ENCODE measurements at places on chromosomes 6 and 20.

DNA sequence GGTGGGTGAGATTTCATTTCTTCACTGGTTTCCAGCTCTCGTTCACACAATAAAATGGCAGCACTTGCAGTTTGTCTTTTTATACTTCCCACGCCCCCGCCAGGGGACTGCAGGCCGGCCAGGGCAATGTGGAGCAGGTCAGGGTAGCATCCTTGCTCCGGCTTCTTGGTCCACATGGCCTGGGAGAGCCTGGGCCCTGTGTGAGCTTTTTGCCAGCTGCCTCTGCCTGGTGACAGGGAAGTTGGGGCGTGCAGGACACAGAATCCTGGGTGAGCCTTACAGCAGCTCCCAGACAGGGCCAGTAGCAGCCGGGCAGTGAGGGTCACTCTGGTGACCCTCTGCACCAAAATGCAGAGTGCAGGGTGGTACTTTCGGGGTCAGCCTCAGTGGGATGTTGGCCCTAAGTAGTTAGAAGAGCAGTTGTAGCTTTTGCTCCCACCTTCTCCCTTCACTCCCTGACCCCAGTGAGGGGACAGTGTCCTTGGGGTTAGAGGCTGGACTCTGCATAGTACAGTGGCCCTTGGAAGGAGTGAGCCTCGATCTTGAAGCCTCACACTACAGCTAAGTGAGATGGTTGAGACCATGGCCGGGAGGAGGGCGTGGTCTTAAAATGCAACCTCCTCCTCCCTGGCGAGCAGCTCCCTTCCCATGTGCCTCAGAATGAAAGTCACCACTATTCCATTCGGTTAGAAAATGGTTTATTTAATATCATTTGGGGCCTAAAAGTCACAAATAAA, 23.8 kb downstream of the PYGB start:
- no peak for DNase-seq

GRCh38 chr6:132715204-132715603, 1.3 kb upstream of the VNN1 start:
- DNase-seq = no peak

- DNase-seq = peak; percentile 23
Measured at GRCh38 chr6:105596284-105596755, 193.4 kb upstream of the PREP start.

DNA sequence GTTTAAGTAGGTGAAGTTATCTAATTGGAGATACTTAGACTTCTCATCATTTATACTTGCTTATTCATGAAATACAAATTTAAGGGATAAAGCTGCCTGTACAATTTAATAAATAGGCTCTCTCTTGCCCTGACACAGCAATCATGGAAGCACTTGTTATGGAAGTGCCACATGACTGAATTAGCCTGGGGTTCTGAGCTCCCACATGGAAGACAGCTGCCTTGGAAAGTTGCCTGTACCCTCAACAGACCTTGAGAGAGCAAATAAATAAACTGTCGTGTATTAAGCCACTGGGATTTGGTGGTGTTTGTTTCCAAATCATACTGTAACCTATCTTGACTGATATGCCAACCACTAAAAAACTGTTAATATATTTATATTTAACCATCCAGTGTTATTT, 87.0 kb upstream of the RSPO3 start:
- DNase-seq = no peak

DNA sequence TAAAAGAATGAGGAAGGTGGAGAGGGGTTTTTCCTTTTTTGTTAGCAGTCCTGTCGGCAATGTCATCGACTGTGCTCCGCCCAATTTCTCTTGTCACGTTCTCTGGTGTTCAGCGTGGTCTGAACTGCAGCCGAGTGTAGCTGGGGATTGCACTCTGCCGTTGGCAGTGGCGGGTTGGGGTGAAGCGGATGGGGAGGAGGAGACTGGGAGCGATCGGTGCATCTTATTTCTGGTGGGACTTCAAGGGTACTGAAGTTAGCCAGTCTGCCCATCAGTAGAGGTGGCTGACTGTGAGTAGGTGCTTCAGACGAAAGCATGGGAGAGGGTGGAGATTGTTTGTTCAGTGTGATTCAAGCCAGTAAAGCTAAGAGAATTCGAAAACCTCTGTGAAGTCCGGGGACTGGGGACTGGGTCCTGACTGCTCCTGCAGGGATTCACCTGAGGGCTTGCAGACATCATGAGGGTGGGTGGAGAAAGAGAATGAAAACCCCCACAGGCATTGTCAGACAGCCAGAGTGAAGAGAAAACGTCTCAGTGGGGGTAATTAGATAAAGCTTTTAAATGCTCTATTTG, 5.1 kb downstream of the RREB1 start:
- DNase-seq = no peak

- no peak for DNase-seq
Measured at GRCh38 chr20:33647603-33648395, 14.3 kb upstream of the C20orf144 start.

GRCh38 chr6:30684386-30685156, 1.9 kb downstream of the PPP1R18 start:
- no peak for DNase-seq

GRCh38 chr6:47250302-47250701, 59.4 kb downstream of the TNFRSF21 start:
- DNase-seq = no peak

- no peak for DNase-seq
Measured at GRCh38 chr6:145608850-145609249, 126.5 kb downstream of the EPM2A start.

- DNase-seq = no peak
Measured at GRCh38 chr6:156852147-156852857, 75.1 kb downstream of the ARID1B start.

- no peak for DNase-seq
Measured at GRCh38 chr6:34484391-34484790, 18.5 kb downstream of the PACSIN1 start.

- DNase-seq = no peak
Measured at GRCh38 chr6:89828988-89829471, 650 bp upstream of the CASP8AP2 start.

GRCh38 chr20:24730750-24731149, 218.3 kb upstream of the CST7 start:
- DNase-seq = no peak

DNA sequence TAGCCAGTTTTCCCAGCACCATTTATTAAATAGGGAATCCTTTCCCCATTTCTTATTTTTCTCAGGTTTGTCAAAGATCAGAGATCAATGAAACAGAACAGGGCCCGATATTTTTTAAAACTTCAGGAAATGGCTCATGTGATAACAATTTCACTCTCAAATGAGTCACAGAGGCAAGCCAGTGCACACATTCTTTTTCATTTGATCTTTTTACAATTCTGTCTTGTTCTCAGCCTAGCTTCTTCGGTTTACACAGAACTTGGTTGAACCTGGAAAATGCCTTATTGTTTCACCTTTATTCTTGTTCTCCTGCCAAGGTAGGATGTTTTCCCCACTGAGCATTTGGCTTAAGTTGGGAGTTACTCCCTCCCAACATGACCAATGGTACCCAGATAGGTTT, 258.9 kb downstream of the COL12A1 start:
- no peak for DNase-seq

DNA sequence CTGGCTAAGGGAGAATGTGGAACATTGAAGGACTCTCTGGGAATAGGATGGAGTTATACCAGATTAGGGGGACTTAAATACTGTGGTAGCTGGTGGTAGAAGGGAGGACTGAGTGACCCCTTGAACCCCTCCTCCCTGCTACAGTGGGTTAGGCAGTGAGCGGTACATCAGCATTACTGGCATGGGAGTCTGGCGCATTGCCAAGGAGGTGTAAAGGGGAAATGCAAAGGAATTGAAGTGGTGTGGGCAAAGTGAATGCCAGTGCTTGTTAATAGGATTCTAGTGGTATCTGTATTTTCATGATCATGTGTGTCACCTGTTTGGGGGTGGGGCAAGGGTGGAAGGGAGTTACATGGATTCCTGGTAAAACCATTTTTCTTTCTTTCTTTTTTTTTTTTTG, 60.1 kb downstream of the GFRA4 start:
- no peak for DNase-seq

DNA sequence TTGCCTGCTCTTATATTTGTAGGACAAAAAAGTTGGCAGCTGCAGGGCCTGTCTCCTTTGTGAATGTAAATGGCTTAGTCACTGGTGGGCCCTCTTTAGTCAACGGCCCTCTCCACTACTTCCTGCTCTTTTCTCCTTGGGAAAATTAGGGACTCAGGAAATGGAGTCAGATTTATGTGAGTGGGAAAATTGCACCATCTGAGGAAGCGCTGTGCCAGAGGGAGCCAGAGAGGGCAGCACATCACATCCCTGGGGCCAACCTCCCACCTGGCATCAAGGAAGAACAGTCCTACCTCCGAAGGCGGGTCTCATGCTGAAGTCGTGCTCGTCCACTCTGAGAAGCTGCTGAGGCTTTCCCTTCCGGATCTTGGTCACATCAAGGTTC, 15.6 kb downstream of the GABRR2 start:
- no peak for DNase-seq

- no peak for DNase-seq
Measured at GRCh38 chr6:35611240-35611639, 77.5 kb downstream of the FKBP5 start.

GRCh38 chr6:103570431-103570830, 1289.3 kb downstream of the HACE1 start:
- DNase-seq = no peak

DNA sequence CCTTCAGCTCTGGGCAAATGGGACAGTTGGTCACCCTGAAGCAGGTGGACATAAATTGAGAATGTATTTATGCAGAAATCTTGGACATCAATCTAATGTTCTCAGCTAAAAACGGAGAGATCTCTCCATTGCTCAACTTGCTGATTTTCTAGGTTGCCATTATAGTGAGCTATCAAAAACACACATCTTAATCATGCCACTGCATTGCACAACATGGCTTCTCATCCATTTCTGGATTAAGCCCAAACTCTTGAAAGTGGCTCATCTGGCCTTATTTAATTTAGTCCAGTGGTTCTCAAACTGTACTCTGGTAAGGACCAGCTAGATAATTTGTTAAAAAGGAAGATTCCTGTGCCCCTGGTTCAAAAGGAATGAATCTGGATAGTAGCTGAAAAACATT, 324.9 kb upstream of the CITED2 start:
- no peak for DNase-seq

GRCh38 chr6:18276610-18277236, 12.4 kb upstream of the DEK start:
- DNase-seq = no peak

DNA sequence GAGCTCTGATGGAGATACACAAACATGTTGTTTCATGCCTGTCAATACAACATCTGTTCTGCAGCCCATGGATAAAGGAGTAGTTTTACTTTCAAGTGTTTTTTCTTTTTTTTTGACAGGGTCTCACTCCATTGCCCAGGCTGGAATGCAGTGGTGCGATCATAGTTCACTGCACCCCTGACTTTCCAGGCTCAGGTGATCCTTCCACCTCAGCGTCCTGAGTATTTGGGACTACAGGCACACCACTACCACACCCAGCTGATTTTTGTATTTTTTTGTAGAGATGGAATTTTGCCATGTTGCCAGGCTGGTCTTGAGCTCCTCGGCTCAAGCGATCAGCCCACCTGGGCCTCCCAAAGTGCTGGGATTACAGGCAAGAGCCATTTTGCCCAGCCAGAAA, 97.0 kb downstream of the SMAP1 start:
- DNase-seq = no peak

- no peak for DNase-seq
Measured at GRCh38 chr6:4356899-4357659, 221.7 kb upstream of the ECI2 start.

GRCh38 chr6:23175391-23175790, 606.0 kb downstream of the HDGFL1 start:
- DNase-seq = no peak

- no peak for DNase-seq
Measured at GRCh38 chr6:165746331-165746730, 83.3 kb upstream of the PDE10A start.

DNA sequence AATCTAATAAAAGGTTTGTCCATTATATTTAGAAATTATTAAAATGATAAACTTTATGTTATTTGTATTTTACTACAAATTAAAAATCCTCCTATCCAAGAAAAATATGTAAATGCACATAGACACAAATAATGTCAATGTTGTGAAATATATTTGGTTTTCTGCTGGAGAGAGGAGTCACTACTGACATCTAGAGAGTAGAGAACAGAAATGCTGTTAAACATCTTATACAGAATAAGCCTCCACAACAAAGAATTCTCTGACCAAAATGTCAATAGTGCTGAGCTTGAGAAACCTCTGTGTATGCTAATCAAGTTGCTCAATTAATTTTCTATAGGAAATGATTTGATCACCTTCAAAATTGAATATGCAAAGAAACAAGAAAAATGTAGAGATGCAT, 12.4 kb downstream of the HTR1B start:
- DNase-seq = no peak

- DNase-seq = no peak
Measured at GRCh38 chr20:46740214-46740609, 30.8 kb downstream of the SLC2A10 start.

DNA sequence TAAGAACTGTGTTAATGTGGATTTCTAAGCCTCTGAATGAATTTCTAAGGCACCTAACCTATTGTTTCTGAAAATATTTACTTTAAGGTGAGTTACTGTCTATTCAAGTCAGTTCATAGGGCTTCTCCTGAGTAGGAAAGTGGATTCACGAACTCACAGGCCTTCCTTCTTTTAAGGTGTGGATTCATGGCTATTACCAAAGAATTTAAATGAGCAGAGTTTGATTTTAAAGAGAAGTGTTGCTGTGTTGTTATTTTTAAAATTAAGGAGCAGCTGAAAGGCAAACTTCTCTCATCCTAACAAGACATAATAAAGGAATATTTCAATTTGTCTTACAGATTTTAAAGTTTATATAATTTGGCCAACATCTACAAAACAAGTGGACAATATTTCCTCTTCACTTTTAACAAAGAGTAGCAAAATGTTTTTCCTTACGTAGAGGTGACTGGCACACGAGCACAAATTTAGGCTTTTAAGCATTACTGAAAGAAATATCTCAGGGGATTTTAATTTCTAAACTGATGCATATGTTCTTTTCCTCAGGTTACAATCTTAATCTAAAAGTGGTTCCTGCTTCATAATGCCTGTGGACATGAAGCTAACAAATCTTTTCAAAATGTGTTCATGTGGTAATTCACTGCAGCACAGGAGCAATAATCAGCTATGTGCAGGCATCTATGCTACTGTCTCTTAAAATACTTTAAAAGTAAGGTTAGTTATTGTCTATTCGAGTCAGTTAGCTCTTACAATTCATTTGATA, 602 bp upstream of the TSPYL4 start:
- DNase-seq = no peak

DNA sequence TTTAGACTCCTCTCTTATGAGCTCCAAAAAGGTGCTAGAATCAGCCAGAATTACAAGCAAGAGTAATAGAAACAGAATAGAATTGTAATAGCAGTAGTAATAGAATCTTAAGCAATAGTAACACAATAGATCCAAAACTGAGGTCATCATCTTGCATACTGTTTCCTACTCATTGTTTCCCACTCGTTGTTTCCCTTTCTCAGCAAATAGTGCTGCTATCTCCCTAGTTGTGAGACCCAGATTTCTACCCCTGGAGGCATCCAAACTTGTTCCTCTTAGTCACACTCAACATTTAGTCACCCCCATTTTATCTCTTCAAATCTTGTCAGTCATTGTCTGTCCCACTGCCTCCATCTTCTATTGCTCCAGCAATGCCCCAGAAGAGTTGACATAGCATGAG, 356.9 kb upstream of the MARCKS start:
- no peak for DNase-seq

GRCh38 chr20:2399390-2399789, 18.7 kb downstream of the TGM6 start:
- DNase-seq = no peak

GRCh38 chr6:31815025-31815838, at the start of the genes HSPA1A and HSPA1L:
Gene HSPA1A (plus strand): TSS chr6:31815543. CDS start chr6:31815757, 214 bp downstream.
Gene HSPA1L (minus strand): TSS chr6:31815283. CDS start chr6:31811972, 3,311 bp downstream.
- peak; percentile 98 for DNase-seq

- DNase-seq = no peak
Measured at GRCh38 chr6:168062346-168063289, 16.4 kb downstream of the FRMD1 start.

- no peak for DNase-seq
Measured at GRCh38 chr6:31725502-31726350, 2.6 kb downstream of the MPIG6B start.
